ENCODE measurements at places on chromosomes 12 and 14. TPM values are rescaled to one million over a fixed set of nuclear protein-coding genes. Genes with fewer than 3 reads are reported as not detected.

Gene TMEM63C
- polyA plus RNA-seq, result 1.5 TPM

Gene PUS7L
- polyA plus RNA-seq, result 10.8 TPM

DNA sequence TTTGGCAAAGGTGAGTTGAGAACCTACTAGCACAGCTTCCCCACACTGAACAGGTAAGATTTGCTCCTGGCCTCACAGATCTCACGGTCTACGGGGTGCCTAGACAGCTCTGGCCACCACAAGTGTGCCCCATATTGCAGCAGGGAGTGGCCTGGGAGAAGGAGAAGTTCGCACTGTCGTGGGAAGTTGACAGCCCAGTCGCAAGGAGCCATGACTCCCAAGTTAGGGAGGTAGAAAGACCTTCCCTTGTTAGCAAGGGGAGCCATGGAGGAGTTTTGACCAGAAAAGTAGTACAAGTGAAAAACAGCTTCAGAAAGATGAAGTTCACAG lies 316.3 kb downstream of the BCL11B start:
- no peak for DNase-seq

GRCh38 chr14:68910540-68910939 lies 68.6 kb downstream of the ACTN1 start:
- no peak for DNase-seq

DNA sequence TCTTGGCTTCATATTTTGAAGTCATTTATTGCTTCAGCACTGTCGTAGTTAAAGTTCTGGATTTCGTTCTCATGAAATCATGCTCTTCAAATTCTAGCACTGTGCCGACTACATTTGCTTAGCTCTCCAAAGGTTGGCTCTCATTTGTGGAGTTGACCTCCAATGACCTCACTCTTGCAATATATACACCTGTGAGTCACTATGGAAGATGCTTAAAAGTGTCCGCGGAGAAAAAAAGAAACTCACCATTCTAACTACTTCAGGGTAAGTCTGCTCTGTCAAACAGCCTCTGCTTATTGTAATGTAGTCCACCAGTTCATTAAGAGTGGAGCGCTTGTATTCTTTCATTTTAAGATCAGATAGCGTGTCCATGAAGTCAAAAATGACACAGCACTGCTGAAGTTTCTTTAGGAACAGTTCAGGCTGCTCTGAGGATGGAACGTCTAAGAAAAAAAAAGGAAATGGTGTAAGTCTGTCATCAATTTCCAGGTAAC lies 89.7 kb downstream of the PPP2R5E start:
- no peak for DNase-seq

DNA sequence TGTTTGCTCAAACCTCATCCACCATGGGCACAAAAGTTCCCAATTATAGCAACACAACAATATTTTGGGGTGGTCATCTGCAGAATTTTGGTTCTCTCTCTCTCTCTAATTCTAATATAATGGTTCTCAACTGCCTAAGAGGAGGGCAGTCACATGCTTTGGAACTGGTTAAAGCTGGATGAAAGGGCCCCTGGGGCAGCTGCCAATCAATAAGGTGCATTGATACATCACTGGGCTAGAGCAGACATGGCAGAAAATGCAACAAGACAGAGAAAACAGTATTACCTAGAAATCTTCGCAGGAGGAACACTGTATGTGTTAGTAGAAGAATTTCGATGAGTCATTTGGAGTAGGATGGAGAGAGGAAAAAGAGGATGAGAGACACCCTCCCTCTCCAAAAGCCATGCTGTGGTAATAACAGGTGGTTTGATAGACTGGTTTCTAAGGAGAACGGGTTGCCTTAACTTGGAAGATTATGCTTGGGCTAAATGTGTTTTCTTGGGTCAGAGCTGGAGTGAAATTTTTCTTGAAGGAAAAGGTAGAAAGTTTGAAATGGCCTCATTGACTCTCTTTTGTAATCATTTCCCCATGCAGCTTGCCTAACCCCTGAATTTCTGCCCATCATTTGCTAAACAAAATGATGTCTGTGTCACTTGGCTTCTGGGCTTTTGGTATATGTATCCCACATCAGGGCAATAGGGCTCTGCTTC lies 67.1 kb upstream of the HIF1A start:
- DNase-seq, result no peak

DNA sequence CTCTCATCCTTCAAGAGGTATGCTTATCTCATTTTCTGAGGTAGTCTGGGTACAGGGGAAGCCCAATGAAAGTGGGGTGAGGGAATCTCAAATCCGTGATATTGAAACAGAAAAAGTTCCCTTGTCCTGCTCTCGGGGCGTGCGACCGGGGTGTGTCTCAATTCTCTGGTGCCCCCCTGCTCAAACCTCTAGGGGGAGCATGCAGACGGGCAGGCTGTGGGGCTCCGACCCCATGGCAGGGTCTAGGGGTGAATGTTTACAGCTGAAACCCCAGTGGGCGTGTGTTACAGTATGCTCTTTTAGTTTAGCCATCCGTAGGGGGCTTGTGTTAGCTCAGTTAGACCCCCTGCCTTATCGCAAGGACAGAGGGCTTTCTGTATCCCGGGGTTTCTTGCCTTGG lies 68.7 kb downstream of the PTPRQ start:
- no peak for DNase-seq

GRCh38 chr14:38752750-38753149 lies 350.3 kb downstream of the SEC23A start:
- no peak for DNase-seq

- no peak for DNase-seq
These were observed 2.0 kb downstream of the BHLHE41 start for GRCh38 chr12:26122681-26123481.

DNA sequence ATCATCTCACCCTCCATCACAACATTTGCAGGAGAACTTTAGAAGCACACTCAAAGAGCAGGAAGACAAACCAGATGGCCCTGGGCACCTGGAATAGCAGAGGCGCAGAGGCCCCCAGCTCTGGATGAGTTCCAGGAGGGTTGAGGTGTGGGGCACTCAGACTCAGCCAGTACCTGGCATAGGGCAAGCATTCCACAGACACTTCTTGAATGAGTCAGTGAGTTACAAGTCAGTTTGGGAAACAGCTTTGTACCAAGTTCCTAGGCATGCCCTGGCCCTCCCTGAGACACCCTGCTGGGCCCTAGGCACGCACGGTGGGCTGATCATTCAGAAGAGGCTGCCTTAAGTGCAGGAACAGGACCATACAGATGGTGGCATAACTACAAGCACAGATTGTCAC lies 54.3 kb downstream of the MAP3K9 start:
- peak; percentile 99 for DNase-seq

GRCh38 chr14:85058150-85058549 lies 471.8 kb upstream of the FLRT2 start:
- no peak for DNase-seq

GRCh38 chr12:104538891-104539462 lies 82.2 kb downstream of the CHST11 start:
- DNase-seq, result no peak

All from keratinocyte (primary cell).